ENCODE measurements at places on chromosomes 12 and 14.

DNA sequence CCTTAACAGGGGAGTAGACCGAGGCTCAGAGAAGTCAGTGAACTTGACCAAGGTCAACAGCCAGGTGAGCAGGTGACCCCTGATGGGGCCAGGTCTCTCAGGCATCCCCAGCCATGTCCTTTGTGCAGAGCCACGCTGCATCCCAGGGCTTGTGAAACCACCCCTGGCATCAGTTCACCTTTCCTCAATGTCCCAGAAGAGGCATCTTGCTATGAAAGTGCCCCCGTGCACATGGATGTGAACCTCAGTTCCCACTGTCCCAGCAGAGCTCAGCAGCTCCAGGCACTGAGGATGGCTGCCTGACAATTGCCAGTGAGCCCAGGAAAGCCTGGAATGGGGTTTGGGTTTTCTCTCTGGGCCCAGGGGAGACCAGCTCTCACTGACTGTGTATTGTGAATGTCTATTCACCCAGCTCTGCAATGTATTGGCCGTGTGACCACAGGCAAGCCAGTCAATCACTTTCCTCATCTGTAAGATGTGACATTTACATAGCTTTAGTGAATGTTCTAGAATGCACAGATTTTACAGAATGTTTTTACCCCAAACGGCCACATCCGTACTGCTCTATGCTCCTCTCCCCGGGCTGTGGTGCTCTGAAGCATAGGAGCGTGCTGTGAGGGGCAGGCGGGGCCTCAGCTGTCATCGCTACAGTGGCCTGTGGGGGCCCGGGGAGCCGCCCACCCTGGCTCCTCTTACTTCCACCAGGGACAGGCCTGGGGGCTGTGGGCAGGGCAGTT lies 4.9 kb downstream of the CACNA2D4 start:
- DNase-seq: peak; percentile 42

- no peak for DNase-seq
Observed at GRCh38 chr14:59482541-59483331, 1.5 kb downstream of the L3HYPDH start.

- DNase-seq: no peak
Observed at GRCh38 chr12:68963856-68964745, 31.1 kb upstream of the CPM start.

GRCh38 chr12:27198036-27198435 lies 46.0 kb upstream of the STK38L start:
- DNase-seq: peak; percentile 90

DNA sequence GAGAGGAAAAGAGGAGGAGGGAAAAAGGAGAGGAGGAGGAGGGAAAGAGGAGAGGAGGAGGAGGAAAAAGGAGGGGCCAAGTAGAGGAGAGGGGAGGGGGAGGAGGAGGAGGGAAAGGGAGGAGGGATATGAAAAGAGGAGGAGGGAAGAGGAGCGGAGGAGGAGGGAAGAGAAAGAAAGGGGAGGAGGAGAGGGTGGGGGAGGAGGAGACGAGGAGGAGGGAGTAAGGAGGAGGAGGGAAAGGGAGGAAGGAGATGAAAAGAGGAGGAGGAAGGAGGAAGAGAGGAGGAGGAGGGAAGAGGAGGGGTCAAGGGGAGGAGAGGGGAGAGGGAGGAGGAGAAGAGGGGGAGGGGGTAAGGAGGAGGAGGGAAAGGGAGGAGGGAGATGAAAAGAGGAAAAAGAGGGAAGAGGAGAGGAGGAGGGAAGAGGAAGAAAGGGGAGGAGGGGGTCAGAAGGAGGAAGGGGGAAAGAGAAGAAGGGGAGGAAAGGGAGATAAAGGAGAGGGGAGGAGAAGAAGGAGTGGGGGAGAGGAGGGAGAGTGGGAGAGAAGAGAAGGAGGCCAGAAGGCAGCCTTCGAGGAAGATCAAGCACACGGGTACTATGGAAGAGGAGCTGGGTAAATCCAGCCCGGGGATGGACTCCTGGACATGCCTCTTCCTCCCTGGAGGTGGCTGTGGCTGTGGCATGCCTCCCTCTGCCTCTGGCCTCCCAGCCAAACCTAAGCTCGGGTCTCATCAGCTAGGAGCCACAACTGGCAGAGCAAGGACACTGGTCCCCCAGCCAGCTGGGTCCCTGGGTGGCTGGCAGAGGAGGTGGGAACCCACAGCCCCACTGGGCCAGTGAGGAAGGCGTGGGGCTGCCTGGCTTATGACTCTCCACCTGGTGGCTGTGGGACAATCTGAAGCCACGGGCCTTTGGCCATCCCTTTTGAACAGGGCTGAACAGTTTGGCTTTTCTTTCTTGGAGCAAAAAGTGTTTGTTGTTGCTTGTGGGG lies 3.0 kb upstream of the CMKLR1 start:
- DNase-seq: no peak

GRCh38 chr14:89078021-89078795 lies 253.8 kb downstream of the TTC8 start:
- no peak for DNase-seq

DNA sequence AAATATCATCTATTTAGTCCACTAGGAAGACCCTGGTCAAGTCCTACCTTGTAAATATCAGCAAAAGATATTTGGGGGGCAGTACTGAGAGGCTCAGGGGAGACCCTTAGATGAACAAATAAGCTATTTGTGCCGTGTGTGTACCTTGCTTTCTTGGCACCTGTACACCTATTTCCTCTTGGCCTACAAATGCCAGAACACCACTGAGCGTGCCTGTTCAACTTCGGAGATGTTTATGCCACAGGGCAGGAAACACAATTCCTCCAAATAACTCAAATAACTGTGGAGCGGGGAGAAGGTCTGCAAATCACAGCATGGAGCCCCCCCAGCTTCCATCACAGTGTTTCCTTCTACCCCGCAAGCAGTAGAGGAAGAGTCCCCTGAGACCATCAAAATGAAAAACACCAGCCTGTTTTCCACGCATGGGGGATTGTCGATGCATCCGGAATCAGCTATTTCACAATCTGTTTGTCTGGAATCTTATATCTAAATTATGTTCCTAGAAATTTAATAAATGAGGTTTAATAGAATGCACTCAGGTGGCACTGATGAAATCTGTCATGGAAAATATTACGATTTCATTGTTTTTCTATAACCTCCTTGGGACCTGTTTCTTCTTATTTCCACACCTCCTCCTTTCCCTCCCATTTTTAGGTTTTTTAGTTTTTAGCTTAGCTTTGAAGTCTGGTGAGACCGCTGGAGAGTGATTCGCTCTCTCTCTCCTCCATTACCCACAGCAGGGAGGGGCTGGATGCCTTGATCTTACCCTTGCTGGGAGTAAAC lies 254.0 kb upstream of the SRRM4 start:
- DNase-seq: no peak

- DNase-seq: peak; percentile 39
Observed at GRCh38 chr12:49565406-49566265, 2.3 kb downstream of the MCRS1 start.

DNA sequence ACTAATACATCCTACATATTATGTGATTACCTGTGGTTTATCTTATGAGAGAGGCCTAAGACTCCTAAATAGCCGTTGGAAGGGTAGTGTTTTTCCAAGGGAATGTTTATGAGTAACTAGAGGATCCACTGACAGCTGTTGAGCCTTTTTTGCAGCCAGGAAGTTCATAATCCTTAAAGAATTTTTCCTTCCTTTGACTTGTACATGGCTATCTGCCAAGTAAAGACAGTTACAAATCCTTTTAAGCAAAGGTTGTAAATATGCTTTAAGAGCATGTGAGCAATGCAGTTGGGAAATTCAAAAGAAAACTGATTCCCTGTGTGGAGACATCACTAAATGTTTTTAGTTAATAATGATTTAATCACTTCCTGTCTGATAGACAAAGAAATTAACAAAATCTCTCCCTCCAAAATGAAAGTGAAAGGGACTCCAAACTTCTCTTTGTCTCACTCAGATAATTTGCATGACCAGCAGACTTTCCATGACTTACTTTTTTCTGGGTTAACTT lies 333.8 kb downstream of the PDZRN4 start:
- no peak for DNase-seq

- no peak for DNase-seq
Observed at GRCh38 chr12:90870971-90871725, 83.8 kb downstream of the CCER1 start.

DNA sequence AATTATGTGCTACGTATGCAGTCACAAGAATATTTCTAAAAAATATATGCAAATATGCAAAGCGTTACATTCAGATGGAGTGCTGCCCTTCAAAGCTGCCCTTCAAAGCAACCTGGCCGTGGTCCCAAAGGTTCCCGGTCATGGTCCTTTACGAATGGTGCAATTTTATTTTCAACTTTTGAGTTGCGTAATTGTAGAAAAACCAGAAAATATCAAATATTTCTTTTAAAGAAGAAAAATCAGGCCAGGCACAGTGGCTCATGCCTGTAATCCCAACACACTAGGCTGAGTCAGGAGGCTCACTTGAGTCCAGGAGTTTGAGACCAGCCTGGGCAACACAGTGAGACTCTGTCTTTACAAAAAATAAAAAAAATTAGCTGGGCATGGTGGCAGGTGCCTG lies 21.4 kb downstream of the CLSTN3 start:
- no peak for DNase-seq

DNA sequence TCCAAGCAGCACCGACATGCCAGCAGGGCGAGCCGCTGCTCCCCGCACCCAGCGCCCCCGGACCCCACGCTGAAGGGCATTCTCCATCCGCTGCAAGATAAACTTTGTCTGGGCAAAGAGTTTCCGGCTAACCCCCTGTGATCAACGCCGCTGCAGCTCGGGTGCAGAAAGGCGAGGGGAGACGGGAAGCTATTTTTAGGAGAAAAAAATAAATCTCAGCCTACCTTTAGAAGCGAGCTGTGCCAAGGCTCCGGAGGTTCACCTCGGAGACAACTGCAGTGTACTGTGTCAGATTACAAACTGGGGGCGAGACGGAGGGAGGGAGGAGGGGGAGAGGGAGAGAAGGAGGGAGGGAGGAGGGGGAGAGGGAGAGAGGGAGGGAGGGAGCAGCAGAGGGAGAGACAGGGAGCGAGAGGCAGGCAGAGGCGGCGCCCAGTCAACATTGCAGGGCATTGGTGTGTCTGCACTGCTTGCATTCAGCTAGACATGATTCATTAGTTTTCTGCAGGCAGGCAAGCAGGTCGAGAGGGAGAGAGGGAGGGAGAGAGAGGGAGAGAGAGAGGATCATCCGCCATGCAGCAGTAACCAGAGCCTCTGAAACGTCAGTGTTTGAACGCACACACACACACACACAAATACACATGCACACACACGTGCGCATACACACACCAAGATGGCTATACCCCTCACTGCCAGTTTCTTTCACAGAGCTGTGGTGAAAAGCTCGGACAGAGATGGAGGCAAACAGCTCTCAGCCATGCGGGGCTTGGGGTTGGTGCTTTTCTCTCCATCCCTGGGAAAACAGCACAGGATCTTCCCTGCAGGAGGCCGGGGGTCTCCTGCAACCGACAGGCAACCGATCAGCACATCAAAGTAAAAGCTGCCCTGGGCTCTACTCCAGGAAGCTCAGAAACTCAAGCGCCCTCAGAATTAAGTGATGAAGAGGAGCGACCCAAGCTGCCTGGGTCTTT lies at the start of gene RIMBP2:
Gene RIMBP2 (minus strand): TSS at position 302 of the 971 bp plus-strand sequence. CDS start 237,286 bp downstream, outside the sequence.
- DNase-seq: no peak

DNA sequence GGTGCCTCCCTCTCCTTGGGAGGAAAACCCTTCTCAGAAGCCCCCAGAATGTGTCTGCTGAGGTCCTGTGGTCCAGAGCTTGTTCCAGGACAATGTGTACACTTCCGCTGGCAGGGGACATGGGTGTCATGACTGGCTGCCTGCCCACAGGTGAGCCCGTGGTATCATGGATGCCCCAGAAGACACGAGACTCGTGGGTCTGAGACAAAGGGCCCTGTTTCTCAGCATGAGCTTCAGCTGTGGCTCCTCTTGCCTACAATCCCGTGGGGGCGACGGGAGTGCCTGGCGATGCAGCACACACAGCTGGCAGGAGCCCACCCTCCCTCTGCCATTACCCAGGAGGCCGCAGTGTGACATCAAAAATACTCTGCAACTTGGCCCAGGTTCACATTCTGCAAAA lies 7.0 kb downstream of the TMEM121 start:
- peak; percentile 72 for DNase-seq

GRCh38 chr14:73753124-73753886 lies 39.1 kb upstream of the PNMA1 start:
- peak; percentile 69 for DNase-seq

- DNase-seq: no peak
Observed at GRCh38 chr12:57614178-57614947, 3.1 kb downstream of the ARHGEF25 start.
